ENCODE measurements at places on chromosomes 4 and X.

GRCh38 chr4:188649635-188650034 lies 510.4 kb downstream of the TRIML1 start:
- DNase-seq: no peak

DNA sequence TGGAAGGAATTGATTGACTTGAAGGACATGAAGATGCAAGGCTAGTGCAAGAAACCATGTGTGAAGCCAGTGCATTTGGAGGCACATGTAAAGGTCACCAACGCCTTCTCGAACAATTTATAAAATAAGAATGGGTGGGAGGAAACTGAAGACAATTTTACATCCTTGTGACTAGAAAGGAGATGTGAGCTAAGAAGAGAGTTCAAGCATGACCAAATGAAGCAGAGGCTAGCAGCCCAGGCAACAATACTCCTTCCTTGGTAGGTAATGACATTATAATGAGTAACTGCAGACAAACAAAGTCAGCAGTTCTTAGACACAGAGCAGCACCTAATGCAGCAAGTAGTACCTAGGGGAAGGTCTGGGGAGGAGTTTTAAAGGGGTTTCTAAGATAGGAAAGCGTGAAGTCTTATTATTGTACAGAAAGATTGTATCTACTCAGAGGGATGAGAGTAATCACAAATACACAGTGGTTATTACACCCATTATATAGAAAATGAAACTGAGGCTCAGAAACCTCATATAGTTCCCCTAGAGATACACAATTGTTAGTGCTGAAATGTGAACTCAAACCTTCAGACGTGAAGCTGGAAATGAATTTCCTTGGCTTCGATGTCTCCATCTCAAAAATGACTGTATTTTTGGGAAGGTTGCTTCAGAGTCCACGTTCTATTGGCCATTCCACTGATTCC lies 56.1 kb downstream of the ATXN3L start:
- no peak for DNase-seq

GRCh38 chr4:107692202-107692601 lies 27.8 kb downstream of the PAPSS1 start:
- DNase-seq: no peak

GRCh38 chr4:176016601-176017000 lies 49.0 kb upstream of the WDR17 start:
- no peak for DNase-seq

DNA sequence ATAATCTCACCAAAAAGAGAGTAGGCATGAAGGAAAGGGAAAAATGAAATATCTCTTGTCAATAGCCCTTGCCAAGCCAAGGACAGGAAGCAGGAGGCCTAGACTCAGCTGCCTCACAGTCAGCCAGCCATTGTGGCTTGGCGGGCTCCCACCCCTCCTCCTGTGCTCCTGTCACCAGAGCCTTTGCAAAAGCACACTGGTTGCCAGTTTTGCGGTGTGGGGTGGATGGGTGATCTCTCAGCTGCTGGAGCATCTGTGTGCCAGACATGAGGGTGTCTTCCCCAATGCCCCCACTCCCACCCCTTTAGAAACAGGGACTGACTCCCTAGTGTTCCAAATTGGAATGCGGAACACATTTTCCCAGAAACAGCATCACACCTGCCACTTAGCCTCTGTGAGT lies 26.1 kb downstream of the ARHGEF6 start:
- no peak for DNase-seq

GRCh38 chr4:2246384-2247127 lies 4.6 kb upstream of the HAUS3 start:
- no peak for DNase-seq
